Type B pancreatic cell (in vitro differentiated cells): ENCODE measurements at places on chromosomes 11 and 22. TPM values are rescaled to one million over a fixed set of nuclear protein-coding genes. Genes with fewer than 3 reads are reported as not detected.
A peak's percentile ranks its signal among the peaks of the same experiment; 100 is the strongest.

- no peak for DNase-seq
These were observed 10.7 kb upstream of the MS4A6E start for GRCh38 chr11:60316317-60316716.

The C11orf87 gene
- total RNA-seq, result 0.33 and 5.3 TPM in 2 replicates

DNA sequence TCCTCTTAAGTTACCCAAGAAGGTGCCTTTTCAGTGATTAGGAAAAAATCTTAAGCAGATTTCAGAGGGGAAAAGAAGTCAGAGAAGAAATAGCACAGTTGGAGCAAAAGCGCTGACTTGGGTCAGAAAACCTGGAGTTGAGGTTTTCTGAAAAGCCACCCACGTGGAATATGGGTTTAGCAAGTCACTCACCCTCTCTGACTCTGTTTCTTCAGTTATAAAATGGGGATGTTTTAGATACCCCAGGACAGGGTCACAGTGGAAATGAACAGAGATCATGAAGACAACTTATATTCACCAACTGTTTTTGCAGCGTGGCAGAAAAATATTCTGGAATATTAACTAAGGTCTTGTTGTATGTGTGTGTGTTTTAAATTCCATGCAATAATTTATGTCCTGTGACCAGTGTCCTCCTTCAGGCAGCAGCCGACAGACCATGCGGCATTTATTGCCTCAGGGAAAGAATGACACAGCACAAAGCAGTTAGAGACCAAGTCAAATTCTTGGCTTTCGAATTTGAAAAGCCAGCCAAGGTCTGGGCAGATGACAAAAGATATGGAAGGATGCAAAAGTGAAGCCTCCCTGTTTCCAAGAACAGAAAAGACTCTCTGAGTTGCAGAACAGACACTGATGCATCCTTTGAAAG lies 119.9 kb downstream of the MIAT start:
- no peak for DNase-seq

DNA sequence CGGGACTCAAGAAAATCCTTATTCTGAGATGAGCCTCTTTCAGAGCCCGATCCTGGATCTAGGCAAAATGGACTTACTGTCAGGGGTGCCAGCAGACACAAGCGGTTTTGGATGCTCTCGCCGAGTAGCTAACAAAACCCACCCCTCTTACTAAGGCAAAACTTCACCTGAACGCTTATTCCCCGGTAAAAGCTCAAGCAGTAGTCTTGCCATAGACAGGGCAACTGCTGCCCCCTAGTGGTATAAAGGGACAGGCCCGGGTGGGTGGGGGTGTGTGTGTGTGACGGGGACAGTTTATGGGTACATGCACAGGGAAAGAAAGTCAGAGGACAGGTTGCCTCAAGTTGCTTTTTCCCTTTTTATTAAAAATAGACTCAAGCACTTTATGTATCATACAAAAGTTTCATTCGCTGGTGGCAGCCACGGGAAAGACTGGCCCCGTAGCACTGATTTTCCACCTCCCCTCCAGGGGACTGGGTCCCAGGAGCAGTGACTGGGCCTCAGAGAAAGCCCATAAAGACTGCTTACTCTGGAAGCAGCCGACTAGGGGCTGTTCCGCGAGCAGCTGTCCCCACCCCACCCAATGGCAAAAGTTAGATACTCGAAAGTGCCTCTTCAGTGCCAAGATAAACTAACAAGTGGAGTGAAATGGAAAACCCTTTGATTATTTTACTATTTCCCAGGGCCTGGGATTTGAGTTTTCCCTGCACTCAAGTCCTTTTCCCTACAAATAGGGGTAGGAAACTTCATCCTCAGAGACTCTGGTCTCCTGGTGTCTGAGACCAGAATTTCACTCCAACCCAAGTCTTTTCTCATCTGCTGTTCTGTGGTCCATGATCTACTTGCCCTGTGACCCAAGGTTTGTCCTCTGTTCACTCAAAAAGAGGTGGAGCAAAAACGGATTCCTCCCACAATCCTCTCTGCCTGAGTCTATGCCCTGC lies 4.7 kb downstream of the YPEL4 start:
- peak; percentile 89 for DNase-seq

- no peak for DNase-seq
These were observed 11.8 kb upstream of the THY1 start for GRCh38 chr11:119434591-119435330.

The ZNF214 gene
- total RNA-seq, result 6.3 and 7.9 TPM in 2 replicates

GRCh38 chr11:130868086-130868710 lies 48.1 kb downstream of the SNX19 start:
- DNase-seq, result no peak

The OR5P2 gene
- 0.26 and 0.29 TPM in 2 replicates for total RNA-seq

DNA sequence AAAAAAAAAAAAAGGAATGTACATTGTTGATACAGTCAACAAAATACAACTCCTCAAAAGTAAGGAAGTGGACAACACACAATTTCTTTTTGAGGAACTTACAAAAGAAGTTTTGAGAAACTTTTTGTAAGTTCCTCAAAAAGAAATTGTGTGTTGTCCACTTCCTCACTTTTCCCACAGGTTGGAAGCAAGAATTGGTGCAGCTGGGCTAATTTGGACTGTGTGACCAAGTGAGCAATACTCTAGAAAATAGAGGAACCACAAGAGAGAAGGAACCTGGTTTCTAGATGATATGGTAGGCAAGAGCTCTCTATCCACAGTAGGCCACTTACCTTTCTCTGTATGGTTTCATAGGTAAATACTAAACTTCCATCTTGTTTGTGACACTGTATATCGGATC lies 1053.8 kb downstream of the LRRC4C start:
- no peak for DNase-seq

The SLC22A9 gene
- 0.19 and 0.24 TPM in 2 replicates for total RNA-seq

The TPBGL gene
- total RNA-seq, result 0.31 and 0.56 TPM in 2 replicates

DNA sequence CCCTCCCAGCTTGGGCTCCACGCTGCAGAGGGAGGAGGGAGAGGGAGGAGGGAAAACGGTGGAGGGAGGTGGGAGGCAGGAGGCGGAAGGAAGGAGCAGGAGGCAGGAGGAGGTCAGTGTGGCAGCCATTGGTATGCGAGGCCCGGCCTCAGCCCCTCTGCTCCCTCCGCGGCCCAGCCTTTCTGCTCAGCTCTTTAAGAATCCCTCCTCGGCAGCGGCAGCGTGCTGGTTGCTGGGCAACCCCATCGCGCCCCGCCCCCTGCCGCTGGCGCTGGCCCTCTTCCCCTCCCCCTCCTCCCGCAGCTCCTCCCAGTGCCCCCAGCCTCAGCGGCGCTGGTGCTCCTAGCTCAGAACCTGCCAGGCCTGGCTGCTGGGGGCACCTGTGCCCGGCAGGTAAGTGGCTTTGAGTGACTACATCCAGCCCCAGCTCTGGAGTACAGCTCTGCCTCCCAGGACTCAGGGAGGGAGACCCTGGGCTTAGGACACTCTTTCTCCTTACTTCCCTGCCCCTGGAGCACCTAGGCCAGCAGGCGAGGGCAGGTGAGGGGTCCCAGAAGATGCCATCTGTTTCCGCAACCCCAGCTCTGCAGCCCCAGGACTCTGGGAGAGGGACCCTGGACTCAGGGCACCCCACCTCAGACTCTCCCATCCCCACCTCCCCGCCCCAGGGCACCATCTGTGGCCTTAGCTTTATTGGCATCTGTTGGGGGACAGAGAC lies 7.2 kb upstream of the FLRT1 start:
- no peak for DNase-seq
